Pulmonary artery endothelial cell (primary cell): ENCODE measurements at places on chromosomes 3 and 15. TPM values are rescaled to one million over a fixed set of nuclear protein-coding genes. Genes with fewer than 3 reads are reported as not detected.

- DNase-seq, result no peak
Measured at GRCh38 chr3:131630097-131630496, 127.3 kb upstream of the MRPL3 start.

The ROPN1B gene
- total RNA-seq, result not detected in 2 replicates

- no peak for DNase-seq
Measured at GRCh38 chr15:96737408-96737807, 406.9 kb downstream of the NR2F2 start.

- DNase-seq, result no peak
Measured at GRCh38 chr3:170083343-170083742, 45.5 kb downstream of the GPR160 start.

- DNase-seq, result no peak
Measured at GRCh38 chr3:116165135-116165534, 280.2 kb downstream of the LSAMP start.

GRCh38 chr3:20258371-20258770 lies 72.4 kb upstream of the SGO1 start:
- DNase-seq, result no peak

The ADAMTSL3 gene
- not detected in 2 replicates for total RNA-seq

- no peak for DNase-seq
Measured at GRCh38 chr3:18900994-18901393, 247.3 kb upstream of the KCNH8 start.

The SLC12A8 gene
- total RNA-seq, result 0.20 and 0.42 TPM in 2 replicates

The GHRL gene
- not detected in 2 replicates for total RNA-seq

GRCh38 chr3:172654470-172654869 lies 56.4 kb downstream of the NCEH1 start:
- no peak for DNase-seq

DNA sequence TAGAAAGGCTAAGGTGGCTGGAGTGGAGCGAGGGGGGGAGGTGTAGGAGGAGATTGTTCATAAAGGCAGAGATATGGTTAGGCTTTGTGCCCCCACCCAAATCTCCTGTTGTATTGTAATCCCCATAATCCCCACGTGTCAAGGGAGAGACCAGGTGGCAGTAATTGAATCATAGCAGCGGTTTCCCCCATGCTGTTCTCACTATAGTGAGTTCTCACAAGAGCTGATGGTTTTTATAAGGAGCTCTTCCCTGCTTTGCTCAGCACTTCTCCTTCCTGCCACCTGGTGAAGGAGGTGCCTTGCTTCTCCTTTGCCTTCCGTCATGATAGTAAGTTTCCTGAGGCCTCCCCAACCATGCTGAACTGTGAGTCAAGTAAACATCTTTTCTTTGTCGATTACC lies 64.7 kb upstream of the CFAP161 start:
- no peak for DNase-seq

DNA sequence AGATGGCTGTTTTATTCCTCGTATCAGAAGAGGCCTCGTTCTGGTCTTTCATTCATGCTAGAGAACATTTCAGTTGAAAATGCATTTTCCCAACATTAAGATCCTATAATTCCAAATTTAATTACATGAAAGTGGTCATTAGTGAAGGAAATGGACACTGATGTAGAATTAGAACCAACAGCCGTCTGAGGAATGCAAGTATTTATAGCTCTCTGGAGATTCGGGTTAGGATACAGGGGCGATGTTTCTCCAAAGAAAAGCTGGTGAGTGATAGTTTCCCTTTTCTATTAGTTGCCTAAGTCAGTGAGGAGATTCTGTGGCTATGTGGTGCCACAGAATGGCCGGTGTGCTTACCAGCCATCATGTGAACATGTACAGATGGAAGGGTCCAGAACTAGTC lies 109.0 kb upstream of the IL12A start:
- DNase-seq, result no peak

The DMXL2 gene
- total RNA-seq, result 11.5 and 12.3 TPM in 2 replicates

- DNase-seq, result no peak
Measured at GRCh38 chr3:197007296-197007940, 22.2 kb downstream of the MELTF start.

- DNase-seq, result no peak
Measured at GRCh38 chr3:17945018-17945798, 202.8 kb upstream of the TBC1D5 start.

The EDEM1 gene
- total RNA-seq, result 21.9 and 26.2 TPM in 2 replicates

GRCh38 chr15:87576486-87577176 lies 679.9 kb downstream of the NTRK3 start:
- no peak for DNase-seq

DNA sequence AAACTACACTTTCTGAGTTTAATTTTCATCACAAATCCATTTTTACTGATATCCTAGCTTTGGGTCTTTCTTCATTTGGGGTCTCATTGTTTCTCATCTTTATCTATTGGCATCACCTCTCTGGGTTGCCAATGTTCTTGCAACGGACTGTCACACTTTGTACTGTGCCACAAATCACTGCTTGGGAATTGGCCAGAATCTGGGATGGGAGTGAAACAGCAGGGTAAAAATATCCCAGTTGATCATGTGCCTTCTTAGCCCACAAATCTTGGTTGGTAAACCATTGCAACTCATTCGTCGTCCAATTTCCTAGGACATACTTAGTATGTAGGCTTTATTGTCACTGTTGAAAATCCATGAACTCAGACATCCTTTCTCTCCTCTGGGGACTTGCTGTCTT lies 698.5 kb downstream of the OTOL1 start:
- no peak for DNase-seq

The SLC15A2 gene
- 0.07 and 0.28 TPM in 2 replicates for total RNA-seq

DNA sequence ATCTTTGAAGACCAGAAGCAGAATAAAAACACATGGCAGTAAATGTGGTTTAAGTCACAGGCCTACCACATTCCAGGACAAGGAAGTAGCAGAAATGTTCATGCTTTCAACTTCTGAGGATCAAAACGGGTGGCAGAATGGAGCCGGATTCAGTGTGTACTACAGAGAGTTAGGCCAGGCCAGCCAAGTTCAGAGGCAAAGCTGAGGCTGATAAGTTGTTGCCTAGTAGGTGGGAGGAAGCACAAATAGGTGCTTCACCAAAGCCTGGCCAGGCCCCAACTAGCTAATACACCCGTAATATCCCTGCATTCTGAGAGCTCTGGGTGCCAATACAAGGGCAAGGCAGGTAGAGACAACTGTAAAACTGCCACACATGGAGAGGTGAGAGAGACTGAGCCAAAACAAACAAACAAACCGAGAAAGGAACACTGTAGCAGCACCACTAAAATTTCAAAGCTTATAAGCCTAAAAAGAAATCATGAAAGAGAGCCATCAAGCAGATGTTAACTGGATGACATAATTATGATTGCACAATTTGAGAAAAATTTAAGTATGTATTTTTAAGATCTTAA lies 156.4 kb upstream of the CBLB start:
- DNase-seq, result no peak

- DNase-seq, result no peak
Measured at GRCh38 chr3:168878655-168879054, 782.9 kb upstream of the GOLIM4 start.
